ENCODE measurements at places on chromosomes 12 and 14.

DNA sequence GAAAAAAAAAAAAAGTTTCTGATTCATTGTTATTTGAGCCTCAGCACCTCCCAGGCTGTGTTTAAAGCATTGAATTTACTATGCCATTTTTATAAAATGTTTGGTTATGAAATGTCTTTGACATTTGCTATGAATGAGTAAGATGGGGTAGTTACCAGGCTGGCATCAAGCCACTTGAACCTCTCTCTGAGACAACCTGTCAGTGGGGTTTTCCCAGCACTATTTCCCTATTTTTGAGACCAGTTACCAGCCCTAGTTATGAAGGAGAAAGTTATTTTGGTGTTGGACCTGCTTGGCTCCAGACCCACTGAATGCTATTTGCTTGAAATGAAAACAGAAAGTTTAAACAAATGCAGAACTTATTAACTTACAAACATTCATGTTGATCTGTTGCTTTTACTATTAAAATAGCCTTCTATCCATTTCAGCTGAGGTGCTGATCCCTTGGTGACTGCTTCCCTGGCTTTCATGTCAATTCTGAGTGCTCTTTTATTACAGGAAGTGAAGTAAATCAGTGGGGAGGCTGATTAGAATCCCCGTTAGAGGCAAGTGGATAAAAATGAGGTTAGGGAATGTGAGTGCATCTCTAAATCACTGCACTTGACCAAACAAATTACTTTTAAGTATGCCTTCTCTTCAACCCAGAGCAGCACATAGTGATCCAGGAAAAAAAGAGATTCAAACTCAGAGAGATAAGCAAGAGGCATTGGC, 37.8 kb downstream of the LLPH start:
- DNase-seq = no peak

GRCh38 chr14:54291491-54292191, 105.2 kb upstream of the CDKN3 start:
- peak; percentile 37 for DNase-seq

DNA sequence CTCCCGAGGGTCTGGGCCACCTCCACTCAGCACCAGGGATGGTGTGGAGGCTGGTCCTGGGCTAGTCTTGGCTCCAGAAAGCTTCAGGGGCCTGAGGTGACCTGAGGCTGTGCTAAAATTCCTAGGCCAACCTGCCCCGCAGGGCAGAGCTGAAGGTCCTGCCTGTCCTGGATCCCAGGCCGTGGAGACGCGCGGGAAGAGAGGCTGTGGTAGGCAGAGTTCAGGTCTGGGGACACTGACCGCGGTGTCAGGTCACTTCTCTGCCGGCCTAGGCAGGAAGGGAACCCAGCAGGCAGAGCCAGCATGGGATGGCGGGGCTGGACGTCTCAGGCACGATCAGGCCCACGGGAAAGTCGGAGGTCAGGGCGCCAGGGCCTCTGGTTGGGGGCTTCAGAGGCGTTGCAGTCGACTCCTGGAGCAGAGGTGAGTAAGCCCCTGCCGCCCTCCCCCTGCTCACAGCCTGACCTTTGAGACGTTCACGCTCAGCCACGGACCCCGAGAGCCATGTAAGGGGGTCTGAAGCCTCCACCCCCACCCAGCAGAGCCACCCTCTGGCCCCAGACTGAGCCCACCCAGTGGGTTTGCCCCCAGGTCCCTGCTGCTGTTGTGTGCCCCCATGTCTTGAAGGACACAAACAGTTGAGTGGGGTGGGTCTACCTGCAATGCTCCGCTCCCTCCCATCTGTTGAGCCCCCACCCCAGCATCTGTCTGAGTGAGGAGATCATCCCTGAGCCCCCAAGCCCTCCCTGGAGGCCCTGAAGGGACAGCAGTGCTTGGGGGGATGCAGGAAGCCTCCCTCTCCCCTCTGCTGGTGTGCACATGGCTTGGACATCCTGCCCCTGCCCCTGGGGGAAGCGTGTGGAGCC, 142.7 kb downstream of the KIF26A start:
- no peak for DNase-seq

- DNase-seq = no peak
Measured at GRCh38 chr14:89977668-89978067, 21.9 kb downstream of the TDP1 start.

- DNase-seq = no peak
Measured at GRCh38 chr14:103480595-103480994, 42.0 kb downstream of the CKB start.

- no peak for DNase-seq
Measured at GRCh38 chr14:61663312-61663979, 31.9 kb upstream of the HIF1A start.

- no peak for DNase-seq
Measured at GRCh38 chr14:52443506-52443905, 108.8 kb downstream of the TXNDC16 start.

DNA sequence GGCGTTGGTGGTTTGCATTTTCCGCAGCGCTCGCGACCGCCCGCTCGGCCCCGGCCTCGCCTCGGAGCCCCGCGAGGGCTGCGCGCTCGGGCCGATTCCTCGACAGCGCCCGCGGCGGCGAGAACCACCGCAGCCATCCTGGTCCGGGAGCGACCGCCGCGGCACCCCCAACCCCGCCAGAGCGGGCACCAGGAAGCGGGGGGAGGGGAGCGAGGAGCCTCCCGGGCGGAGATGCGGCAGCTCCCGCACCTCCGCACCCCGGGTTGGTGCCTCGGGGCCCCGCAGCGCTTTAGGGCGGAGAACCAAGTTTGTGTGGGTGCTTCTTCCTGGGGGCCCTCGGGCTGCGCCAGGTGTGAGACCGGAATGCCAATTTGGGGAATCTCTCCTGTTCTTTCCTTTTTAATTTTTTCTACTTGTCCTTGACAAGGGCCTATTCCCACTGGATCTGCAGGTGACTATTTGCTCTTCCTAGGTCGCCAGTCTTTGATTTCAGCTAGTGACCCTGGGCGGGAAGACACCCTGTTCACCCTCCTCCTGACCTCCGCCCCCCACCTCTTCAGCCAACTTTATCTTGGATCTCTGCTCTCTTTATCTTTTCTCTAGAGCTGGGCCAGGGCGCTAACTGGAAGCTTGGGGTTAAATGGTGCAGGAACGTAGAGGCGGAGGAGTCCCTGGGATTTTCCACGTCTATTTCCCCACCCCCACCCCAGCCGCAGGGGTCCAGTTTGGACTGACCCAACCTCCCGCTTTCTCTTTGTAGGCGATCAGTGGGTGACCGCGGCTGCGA, at the start of gene SOCS2:
Gene SOCS2, plus strand, starts transcription at position 751 of the 787 bp plus-strand sequence. CDS start 223 bp downstream, outside the sequence.
- DNase-seq = peak; percentile 88

DNA sequence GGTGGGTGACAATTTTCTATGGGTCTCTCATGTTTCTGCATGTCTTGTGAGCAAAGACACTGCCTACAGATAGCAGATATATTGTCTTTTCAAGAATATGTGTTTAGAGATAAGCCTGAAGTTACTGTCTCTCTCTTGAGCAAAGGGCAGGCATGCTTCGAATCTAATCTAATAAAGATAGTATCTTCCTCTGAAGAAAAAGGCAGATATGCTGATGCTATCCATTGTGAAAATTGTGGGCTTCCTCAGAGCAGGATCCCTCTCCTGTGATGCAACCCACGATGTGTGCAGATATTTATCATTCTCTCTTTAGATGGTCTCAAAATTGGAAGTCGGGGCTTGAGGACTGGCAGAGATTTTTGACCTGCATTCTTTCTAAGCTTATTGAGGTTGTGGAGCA, 187.0 kb downstream of the DACT1 start:
- DNase-seq = no peak

DNA sequence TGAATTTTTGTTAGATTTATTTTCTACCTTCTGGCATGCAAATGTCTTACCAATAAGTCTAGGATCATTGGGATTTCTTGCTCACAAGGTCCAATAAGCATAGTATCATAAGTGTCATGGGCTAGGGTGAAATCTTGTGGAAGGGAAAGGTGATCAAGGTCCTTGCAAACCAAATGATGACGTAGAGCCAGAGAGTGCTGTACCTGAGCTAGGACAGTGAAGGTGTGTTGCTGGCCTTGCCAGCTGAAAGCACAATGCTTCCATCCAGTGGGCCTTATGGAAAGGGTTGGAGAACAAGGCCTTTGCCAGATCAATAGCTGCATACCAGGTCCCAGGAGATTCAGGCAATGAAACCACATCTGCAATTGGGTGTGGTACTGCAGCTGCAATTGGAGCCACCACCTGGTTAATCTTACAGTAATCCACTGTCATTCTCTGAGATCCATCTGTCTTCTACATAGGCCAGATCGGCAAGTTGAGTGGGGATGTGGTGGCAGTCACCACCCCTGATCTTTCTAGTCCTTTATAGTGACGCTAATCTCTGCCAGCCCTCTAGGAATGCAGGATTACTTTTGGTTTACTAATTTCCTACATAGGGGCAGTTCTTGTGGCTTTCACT, 208.9 kb upstream of the MYL2 start:
- DNase-seq = no peak

DNA sequence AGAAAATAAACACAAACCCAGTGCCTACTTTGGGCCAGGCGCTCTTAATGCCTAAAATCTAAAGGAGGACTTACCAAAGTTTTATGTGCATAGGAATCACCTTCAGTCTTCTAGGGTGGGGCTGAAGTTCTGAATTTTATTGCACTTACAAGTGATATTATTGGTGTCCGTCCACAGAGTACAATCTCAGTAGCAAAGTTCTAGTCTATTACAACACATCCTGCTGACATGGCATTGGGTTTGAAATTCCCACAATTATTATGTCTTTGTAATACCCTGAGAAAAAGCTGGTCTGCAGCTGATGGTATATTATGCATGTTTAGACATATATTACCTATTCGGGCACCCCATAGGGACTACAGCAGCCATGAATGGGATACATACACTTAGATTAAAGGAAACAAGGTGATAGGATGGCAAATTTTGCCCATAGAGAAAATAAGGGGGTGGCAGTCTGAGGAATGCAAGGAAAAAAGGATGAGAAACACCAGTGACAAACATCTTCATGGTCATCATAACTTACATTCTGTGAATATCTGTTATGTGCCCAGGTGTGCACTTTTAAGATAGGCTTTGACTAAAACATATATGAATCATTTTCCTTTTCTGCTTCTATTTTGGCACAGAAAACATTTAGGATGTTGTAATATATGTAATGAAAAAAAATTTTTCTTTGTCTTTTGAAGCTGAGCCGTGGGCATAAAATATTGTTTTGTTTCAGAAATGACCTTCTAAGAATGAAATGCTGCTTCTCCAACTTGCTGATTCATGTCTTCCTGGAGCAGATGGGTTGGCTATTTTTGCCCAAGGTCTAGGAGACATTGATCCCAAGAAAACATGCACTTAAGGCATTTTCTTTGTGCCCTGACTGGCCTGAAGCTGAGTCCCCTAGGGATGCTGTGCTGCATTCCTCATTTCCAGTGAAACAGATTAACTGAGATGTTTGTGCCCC, 27.2 kb upstream of the ALG10 start:
- DNase-seq = no peak

DNA sequence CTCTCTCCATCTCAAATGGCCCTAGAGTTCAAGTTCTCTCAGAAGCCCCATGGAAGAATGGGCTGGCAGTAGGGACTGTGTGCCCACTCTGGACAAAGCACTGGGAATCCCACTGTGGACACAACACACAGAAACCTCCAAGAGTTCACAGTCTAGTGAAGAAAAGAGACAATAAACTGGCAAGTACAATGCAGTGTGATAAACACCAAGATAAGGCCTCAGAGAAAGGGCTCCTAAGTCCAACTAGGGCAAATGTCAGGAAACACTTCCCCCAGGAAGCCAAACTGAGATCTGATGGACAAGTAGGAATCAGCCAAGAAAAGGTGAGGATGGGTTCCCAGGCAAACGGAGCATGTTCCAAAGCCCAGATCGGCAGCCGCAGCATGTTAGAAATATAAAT, 5.4 kb downstream of the VSIG10 start:
- no peak for DNase-seq

DNA sequence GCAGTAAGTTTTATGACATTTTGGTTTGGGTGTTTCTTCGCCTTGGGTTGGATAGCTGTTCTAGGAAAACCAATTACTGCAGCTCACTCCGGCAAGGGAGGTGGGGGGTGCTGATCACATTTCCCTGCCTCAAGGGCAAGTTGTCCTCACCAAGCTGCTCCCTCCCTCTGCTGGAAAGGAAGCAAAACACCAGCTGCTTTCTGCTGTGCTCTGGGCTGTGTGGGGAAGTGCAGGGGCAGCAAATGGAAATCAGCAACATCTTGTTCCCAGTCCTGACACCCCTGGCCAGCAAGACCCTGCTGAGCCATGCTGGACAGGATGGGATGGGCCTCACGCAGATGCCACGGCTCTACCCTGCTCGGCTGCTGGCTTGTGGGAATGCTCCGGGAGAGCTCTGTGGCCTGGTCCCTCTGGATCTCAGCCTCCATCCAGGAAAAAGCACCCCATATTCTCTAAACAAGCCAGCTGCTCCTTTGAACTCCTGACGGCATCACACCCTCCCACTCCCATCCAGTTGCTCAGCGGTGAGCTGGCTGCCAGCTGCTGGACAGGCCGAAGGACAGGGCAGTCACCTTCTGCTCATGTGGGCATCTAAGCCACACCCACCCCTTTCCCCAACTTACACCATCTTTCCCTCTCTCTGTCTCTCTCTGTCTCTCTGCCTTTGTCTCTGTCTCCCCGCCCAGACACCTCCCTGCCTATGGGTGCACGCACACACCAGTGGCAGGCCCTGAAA, 52.4 kb upstream of the EIF5 start:
- DNase-seq = peak; percentile 47

- DNase-seq = no peak
Measured at GRCh38 chr12:79662046-79662811, 28.5 kb downstream of the PAWR start.

- no peak for DNase-seq
Measured at GRCh38 chr12:29673346-29673745, 110.4 kb downstream of the TMTC1 start.

GRCh38 chr12:2543801-2544200, 251.0 kb upstream of the FKBP4 start:
- no peak for DNase-seq

DNA sequence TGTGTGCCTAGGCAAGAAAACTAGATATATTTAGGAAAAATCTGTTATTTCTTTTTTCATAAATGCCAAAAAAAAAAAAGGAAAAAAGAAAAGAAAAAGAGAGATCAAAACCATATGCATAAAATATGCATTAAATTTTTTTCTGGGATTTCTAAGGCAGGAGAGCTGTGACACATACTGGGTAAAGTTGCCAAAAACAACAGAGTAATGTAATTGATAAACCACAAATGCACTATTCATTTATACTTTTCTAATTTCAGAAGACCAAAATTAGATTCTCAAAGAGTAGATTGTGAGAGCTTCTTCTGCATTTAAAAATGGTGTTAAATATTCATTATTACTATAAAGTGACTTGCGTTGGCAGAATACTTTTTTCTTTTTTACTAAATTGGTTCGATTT, 673.8 kb upstream of the MGAT4C start:
- DNase-seq = no peak

GRCh38 chr12:121057794-121058193, 18.7 kb upstream of the OASL start:
- no peak for DNase-seq

DNA sequence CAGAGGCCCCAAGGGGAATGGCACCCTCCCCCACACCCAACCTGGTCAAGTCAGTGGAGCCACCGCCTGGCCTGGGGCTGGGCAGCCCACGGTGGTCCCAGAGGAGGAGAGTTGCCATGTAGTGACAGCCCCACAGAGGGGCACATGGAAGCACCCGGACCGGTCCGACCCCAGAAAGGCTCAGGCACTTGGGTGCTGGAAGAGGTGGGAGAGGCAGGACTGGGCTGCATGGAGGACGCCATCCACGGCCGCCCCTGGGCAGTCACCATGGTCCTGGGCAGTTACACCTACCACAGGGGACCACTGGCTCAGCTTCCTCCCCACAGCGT, 37.9 kb upstream of the TMEM179 start:
- DNase-seq = no peak

Measured in right kidney (tissue), 9 donors.